ENCODE measurements at places on chromosomes 5 and 9.

DNA sequence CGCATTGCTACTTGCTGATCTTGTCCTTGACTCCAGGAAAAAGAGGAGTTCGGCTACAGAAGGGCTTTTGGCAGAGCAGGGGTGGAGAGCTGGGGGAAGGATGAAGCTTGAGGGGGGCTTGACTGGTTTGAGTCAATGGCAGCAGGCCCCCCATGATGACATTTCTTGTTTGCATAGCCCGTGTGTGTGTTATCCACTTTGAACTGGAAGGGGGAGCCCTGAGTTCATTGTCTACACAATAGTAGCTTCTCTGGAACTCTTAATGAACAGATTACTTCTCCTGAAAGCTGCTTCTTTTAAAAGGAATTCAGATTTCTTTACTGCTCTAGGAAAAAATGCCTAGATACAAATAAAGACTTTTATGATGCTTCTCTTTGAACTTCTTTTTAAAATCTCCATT is 2.3 kb downstream of the IFNB1 start:
- DNase-seq = no peak

DNA sequence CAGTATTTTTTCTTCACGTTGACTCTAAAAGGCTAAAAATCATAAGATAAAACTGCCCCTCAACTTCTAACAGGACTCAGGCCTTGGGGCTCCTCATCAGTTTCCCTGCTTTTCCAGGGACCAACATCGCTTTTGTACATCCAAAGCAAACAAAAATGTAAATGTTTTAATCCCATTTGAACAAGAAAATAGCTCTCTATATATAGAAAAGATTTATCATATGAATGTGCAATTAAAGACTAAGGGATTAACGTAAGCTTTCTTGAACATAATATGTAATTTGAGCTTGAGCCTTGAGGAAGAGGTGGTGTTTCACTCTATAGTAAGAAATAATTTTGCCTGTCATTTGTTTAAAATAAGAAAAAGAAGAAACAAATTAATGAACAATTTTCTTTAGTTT is 547.2 kb upstream of the ACO1 start:
- no peak for DNase-seq

DNA sequence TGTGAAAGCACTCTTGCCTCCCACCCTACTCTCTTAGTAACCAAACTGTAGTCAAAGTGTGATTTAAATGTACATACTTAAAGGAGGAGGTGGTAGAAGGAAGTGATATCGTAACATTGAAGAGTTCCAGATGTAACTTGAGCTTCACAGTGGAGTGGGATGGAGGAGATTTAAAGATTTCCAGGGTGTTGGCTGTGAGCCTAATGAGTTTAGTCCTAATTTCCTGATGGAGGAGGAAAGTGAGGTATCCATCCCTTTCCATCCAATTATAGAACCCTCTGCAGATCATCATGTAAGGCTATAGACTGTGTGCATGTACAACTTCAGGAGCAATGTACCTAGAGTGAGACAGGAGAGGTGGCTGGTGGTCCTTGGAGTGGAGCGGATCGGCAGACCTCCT is 1163.9 kb upstream of the SEMA6A start:
- DNase-seq = no peak

DNA sequence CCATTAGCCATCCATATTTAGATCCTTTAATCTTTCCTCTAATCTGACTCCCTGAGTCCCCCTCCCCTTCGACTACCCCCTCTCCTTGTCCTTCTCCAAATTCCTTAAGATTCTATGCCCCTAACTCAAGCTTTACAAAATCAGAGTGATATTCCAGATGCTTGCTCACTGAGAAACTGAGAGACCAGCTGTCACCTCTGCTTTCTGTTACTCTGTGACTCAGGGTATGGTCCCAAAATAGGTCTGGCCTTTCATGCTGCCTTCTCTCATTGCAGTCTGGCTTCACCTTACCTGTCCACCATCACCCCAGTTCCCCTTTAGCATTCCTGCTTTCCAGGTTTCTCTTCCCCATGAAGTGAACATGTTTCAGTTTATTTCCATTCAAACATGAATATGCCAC is 383.3 kb upstream of the SLC30A5 start:
- DNase-seq = no peak

DNA sequence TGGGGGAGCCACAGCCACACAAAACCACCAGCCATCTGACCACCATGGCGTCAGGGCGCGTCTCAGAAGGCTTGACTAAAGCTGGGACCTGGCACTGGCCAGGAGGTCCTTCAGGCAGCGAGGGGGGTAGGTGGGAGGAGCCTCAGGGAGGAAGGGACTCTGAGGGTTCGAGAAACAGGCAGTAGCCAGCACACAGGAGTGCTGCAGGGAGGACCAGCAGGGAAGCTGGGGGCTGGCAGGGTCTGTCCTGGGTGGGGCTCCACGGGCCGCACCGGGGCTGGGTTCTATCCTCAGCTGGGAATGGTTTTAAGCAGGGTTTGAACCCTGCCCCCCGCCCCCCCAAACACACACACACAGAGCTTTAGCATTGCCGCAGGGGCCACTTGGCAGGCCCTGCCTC is 7.4 kb downstream of the FAM163B start:
- DNase-seq = no peak

GRCh38 chr5:77318060-77318459 is 107.6 kb downstream of the PDE8B start:
- DNase-seq = no peak

- no peak for DNase-seq
Observed at GRCh38 chr9:72356041-72356582, 8.9 kb downstream of the ZFAND5 start.

DNA sequence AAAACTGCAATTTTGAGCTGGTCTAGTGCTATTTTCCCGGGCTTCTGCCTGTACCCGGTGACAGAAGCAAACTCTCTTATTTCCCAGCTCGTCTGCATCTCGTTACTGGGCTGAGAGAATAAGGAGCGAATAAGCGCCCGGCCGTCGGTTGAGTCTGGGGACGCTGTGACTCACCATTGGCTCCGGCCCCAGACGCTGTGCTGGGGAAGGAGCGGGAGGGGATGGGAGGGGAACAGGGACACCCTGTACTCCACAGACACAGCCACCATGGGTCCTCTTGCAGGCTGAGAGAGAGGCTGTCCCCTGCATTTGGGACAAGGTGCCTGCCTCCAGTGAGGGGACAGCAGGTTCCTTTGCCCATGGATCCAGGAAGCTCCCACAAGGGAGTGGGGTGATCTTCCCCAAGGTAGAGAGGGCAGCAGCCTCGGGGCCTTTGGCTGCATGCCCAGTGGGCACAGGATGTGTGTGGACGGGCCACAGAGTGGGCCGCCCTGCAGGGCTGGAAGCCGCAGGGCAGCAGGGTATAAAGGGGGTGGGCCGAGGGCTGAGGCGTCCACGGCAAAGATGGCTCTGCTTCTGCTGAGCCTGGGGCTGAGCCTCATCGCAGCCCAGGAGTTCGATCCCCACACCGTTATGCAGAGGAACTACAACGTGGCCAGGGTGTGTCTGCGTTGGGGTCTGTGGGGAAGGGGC is at the start of gene LCN9:
LCN9 (plus strand) TSS at position 552 of the 693 bp plus-strand sequence; CDS start at position 565, 13 bp downstream.
- DNase-seq = no peak

- DNase-seq = no peak
Observed at GRCh38 chr9:68995776-68996175, 18.1 kb downstream of the PRKACG start.

DNA sequence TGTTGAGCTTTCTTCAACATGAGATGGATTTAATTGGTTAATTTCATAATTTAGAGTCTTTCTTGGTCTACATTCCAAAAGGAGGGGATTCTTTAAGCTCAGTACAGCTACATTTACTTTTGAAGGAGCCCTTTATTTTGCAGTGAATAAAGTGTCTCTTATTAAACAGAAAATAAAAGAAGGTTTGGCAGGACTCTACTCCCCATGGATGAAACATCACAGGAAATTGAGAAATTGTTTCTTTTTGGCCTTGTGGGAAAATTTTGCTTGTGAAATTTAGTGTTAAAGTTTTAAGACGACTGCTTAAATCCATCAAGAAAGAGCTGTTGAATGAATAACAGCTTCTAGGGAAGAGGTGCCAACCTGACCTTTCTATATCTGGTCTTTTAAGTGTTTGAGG is 187.7 kb downstream of the NTRK2 start:
- DNase-seq = peak; percentile 12

- DNase-seq = no peak
Observed at GRCh38 chr9:114433086-114433485, 45.3 kb upstream of the AKNA start.

- DNase-seq = no peak
Observed at GRCh38 chr5:34511063-34511462, 145.1 kb upstream of the RAI14 start.

GRCh38 chr5:124980163-124980941 is 233.9 kb upstream of the ZNF608 start:
- DNase-seq = no peak

- no peak for DNase-seq
Observed at GRCh38 chr5:129991780-129992179, 87.5 kb downstream of the CHSY3 start.

DNA sequence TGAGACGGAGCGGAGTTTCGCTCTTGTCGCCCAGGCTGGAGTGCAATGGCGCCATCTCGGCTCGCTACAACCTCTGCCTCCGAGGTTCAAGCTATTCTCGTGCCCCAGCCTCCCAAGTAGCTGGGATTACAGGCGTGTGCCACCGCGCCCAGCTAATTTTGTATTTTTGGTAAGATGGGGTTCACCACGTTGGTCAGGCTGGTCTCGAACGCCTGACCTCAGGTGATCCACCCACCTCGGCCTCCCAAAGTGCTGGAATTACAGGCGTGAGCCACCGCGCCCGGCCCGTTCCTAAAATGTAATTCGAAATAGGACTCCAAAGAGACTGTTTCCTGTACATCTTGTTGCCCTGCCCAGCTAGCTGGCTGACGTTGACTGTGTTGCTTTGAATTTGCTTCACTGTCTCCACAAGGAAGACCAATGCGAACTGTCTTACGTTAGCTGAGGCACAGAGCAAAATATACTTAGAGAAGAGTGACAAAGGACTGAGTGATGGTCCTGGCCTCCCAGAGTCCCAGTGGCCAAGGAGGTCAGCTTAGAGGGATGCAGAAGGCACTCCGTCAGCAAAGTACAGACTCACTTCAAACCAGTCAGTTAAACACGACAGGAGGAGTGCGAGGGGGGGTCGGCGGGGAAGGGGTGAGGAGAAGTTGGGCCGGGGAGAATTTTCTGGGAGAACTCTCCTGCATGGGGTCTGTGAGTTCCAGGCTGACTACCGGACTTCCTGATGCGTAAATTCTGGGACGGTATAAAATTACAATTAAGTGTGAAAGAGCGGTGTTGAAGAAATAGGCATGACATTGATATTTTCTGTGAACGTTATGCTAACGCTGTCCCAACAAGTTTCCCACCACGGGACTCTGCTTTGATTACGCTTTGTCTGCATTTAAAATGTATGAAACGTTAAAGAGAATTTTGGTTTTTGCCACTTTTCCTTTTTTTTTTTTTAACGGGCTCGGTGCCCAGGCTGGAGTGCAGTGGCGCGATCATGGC is 6.8 kb upstream of the TRIM41 start:
- DNase-seq = no peak

- DNase-seq = no peak
Observed at GRCh38 chr5:52945040-52945439, 44.1 kb upstream of the ITGA2 start.

GRCh38 chr5:171945476-171945875 is 61.0 kb downstream of the FBXW11 start:
- DNase-seq = no peak

DNA sequence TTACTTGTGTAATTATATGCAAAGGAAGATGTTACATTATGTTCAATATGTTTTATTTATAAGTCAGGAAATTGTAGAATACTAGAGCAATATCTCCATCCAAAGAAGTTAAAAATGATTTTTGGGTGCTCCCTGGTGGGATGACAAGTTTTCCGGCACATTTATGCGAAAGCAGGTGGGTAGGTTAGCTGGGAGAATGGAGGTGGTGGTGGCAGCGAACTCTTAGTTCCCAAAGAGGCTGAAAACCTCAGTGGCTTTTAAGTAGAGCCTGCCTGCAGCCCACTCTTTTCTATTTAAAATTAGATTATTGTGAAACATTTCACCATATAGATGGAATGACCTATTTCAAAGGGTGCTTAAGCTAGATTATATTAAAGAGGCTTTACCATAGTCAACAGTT is 51.8 kb downstream of the ANKRD33B start:
- DNase-seq = no peak

DNA sequence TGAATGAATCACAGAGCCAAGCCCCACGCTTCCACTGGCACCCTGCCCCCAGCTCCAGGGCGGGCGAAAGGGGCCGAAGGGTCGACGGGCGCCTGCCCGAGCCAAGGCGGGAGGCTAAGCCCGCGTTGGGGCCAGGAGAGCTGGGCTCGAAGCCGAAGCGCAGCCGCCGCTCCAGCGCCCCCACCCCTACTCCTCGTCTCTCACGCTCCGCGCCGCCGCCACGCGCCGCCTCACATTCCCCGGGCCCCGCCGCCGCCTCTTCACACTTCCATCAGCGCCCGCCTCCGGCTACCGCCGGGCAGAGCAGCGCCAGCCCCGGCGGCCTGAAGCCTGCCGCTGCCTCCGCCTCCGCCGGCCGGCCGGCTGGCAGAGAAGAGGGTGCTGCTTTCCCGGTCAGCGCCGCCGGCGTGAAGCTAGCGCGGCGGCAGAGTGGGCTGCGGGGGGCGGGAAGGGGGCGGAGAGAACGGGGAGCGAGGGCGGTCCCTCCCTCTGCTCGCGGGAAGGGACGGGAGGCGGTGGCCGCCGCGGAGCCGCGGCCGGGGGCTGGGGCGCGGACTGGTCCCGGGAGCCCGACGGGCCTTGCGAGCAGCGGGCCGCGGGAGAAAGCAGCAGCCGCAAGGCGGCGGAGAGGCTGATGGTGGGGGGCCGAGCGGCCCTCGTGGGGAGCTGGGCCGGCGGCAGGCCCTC is at the start of gene HOMER1:
HOMER1 (minus strand) TSS at position 431 of the 687 bp plus-strand sequence. CDS start 1,360 bp downstream, outside the sequence.
- peak; percentile 96 for DNase-seq

GRCh38 chr5:88203981-88204750 is 64.5 kb downstream of the TMEM161B start:
- DNase-seq = no peak

DNA sequence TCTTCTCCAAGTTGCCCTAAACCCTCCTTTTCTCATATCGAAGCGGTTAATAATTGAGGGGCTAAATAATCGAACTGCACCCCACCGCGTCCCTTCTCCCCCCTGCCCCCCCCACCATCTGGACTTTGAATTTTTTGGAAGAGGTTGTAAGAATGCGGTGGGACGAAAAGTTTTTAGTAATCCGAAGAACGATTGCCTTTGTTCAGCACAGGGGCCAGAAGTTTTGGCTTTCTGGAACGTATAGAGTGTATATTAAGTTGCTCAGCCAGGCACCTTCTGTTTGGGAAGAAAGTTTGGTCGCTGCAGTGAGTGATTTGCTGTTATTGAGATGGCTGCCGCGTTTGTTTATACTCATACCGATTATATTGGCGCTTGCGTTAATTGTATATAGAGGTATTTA is 518 bp downstream of the ERBIN start:
- peak; percentile 11 for DNase-seq

DNA sequence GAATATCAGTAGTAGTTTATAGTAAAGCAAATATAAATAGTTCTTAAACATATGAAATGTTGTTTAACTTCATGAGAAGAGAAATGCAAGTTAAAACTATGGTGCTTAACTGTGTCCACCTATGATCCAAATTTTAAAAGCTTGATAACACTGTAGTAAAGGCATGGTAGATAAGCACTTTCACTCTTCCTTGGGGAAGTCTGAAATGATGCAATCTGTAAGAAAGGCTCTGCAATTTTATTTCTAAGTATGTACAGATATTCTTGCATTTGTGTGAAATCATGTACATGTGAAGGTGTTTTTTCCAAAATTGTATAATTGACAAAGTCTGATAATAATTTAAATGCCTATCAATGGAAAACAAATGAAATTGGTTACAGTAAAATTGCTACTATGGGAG is 66.9 kb downstream of the SYK start:
- no peak for DNase-seq

GRCh38 chr9:69885474-69885929 is 64.9 kb downstream of the CFAP95 start:
- peak; percentile 52 for DNase-seq

GRCh38 chr5:36052538-36052937 is 14.1 kb downstream of the UGT3A2 start:
- no peak for DNase-seq
